CD4-positive, alpha-beta T cell treated with Interleukin-6 for 4 hours (primary cell): ENCODE measurements at places on chromosomes 12 and 14.

DNA sequence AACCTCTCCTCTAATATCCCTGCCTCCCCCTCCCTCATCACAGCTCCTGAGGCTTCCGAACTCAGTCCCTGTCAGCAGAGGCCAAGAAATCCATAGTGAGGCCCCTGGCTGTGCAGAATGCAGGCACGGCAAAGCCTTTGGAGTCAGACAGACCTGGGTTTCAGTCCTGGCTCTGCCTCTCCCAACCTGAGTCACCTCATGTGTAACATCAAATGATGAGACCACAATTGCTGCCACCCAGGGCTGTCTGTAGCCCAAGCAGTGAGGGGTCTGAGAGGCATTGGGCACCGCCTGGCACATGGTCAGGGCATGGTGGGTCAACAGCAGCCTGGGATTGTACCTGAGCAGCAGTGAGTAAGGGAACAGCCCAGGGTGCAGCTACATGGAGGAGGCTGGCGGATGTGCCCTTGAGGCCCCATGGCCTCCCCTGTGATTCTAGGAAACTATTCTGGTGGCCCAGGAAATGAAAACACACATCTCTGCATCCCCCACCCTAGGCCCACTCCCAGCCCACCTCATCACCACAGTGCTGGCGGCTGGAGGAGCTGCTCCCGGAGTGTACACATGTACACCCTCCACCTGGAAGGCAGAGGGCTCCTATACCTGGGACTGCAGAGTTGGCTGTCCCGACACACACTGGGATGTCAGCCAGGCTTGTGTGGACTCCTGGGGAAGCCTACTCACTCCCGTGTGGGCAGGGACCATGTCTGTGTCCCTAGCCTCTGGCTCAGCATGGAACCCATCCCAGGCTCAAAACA is 7.7 kb downstream of the ANKRD33 start:
- DNase-seq, result no peak

DNA sequence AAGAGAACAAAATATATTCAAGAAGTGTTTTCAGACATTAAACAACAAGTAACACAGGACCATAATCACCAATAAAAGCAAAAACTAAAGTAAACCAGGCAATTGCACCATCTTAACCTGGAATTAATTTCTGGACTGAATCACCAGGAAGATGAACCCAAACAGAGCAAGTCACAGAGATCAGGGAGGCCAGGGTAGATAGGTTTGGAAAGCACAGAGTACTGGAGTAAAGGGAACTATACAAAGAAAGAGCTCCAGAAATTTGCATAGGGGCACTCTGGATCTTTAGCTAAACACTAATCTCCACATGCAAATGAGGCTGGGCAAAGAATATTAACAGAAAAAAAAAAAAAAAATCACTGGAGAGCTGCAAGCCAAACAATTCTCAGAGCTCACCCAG is 84.7 kb downstream of the NUAK1 start:
- no peak for DNase-seq

- no peak for DNase-seq
These were observed 54.9 kb upstream of the DIO3 start for GRCh38 chr14:101506211-101506925.

DNA sequence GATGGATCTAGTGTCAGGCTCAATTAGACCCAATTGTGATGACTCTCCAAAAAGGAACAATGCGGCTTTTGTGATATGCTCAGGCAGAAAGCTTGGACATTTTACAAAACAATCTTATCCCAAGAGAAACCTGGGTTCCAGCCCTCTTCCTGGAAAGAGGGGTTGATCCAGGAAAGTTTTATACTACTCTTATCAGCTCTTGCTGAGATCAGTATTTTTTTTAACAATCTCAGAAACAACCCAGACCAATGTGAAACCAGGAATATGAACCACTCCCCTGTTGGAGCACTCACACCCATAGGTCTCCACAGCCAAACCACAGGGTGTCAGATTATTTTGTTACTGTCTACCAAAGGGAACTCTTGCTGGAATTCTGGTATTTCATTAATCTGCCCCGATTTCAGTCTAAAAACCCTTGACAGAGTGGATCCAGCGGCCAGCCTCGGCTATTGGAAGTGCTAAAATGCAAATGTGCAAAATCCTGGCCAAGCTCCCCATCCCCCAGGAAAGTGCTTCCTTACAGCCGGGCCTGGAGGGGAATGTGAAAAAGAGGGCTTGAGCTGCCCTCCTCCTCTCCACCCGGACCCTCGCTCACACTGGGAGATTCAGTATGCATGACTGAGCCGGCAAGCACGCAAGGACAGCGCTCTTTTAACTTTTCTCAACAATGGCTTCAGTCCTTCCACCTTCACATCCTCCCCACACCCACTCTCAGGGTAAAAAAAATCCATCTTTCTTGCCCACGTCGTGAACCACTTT is 4.0 kb downstream of the FBXL14 start:
- no peak for DNase-seq

DNA sequence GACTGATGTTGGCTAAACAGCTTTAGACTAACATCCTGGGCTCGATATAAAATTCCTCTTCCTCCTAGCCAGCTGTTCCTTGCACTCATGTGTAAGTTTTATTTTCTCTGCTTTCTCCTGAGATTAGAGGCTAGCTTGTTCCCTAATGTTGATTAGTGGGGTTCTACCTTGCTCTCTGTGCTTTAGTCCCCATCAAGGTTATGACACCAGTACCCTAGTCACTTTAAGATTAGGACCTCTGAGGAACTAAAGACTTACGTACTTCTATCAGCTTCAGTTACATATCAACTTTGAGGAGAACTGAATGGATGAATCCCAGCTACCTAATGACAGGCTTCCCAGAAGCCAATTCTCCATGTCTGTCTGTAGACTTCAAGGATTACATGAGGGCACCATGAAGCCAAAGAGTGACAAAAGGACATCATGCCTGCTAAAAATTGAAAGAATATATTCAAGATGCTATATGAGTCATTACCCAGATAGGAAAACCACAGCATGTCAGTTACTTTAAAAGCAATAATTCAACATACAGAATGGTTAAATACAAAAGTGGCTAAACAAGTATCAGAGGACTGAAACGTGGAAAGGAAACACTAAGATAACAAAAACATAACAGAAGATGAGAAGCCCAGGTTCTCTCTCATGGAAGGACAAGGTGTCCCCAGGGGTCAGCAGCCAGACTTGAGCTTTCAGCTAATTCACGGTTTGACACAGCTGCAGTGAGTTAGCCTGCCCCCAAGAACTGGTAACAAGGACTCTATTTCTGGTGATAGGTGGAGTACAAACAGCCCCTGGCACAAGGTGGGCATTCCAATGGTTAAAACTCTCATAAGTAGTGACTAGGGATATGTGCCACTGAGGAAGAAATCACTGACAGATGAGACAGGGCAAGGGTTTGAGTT is 20.4 kb downstream of the ADAM20 start:
- DNase-seq, result no peak

GRCh38 chr12:69066492-69067373 is 133.8 kb upstream of the CPM start:
- no peak for DNase-seq

- no peak for DNase-seq
These were observed 187.1 kb upstream of the CCND2 start for GRCh38 chr12:4086481-4086880.

DNA sequence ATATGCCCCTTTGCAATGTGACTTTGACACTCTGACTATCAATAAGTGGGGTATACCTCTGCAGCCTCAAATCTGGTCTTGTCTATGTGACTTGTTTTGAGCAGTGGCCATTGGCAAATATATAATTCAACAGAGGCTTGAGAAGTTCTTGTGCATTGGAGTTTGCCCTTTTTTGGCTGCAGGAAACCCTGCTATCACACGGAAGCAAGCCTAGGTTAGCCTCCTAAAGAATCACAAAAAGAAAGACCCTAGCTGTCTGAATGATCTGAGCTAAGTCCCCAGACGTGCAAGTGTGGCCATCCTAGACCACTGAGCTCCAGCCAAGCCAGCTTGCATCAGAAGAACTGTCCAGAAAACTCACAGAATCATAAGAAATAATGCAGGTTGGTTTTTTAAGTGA is 31.8 kb upstream of the PARP11 start:
- peak; percentile 32 for DNase-seq

GRCh38 chr12:108305520-108305919 is 33.6 kb downstream of the CMKLR1 start:
- no peak for DNase-seq

- DNase-seq, result no peak
These were observed 162.0 kb upstream of the TMCC3 start for GRCh38 chr12:94812345-94812744.

DNA sequence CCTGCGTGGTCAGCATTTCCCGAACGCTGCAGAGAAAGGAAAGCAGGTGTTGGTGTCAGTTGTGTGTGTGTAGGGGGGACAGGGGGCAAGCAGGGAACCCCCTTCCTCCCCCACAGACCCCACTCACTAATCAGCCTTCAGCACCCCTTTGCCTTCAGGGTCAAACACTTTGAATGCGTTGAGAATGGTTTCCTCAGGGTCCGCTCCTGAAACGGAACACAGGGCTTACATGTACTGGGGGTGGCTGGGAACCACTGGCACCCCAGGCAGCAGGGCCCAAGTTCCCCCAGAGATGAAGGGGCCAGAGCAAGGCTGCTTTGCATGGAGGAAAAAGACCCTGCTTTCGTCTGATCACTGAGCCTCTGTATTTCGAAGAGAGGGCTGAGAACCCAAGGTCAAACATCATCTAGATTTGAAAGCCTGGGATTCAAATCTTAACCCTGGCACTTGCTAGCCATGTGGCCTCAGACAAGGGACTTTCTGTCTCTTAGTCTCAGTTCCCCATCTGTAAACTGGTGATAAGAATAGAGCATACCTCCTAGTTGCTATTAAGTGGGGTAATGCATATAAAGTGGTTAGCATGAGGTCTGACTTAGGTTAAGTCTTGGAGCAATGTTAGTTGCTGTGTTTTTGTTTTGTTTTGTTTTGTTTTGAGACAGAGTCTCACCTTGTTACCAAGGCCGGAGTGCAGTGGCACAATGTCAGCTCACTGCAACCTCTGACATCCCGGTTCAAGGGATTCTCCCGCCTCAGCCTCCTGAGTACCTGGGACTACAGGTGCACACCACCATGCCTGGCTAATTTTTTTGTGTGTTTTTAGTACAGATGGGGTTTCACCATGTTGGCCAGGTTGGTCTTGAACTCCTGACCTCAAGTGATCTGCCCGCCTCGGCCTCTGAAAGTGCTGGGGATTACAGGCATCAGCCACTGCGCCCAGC is 7.0 kb downstream of the MYL2 start:
- DNase-seq, result no peak

DNA sequence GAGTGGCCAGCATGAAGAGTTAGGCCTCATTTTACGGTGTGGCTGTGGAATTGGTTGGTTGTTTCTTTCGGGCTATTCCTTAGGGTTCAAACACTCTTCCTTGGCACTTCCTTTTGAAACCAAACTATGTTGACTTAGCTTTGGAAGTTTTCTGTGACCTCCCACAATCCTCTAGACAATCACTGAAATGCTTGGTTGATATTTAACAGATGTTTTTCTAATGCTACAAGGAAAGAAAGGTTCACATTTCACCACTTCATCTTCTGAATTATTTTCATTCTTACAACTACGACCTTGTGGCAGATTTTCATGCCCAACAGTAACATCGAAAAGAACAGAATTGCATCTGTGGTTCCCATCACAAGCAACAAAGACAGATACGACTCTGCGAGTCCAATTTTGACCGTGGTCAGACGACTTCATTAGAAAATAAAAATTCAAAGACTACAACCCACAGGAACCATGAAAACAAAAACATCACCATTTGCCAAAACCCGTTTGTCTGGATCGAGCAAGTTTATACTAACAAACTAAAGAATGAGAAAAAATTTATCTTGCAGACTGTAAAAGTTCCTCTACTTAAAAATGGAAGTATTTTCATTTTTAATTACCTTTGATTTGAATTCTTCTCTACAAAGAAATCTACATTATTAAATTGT is 16.9 kb downstream of the PRKAB1 start:
- DNase-seq, result no peak

DNA sequence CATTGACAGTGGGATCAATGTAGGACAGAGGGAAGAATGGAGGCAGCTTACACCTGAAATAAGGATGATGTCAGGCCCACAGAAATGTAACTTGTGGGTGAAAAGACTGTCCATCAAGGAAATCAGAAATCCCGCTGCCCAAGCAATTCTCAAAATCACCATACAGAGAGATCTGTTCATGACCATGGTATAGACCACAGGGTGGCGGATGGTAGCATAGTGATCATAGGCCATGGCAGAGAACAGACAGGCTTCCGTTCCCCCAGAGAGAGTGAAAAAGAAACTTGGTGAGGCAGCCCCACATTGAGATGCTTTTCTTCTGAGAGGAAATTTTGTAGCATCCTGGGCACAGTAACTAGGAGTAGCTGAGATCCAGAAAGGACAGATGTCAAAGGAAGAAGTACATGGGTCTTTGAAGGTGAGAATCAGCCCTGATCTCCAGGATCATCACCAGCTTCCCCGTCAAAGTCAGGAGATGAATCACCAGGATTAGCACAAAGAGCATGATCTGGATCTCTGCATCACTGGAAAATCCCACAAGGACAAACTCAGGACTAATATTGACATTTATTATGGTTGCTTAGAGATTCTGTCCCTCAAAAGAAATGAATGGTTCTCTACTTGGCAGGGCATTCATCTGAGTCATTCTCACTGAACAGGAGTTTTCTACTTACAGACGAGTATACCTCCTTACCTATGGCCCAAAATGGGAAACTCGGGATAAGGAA is 5.5 kb upstream of the ZNF641 start:
- DNase-seq, result no peak

GRCh38 chr12:129540249-129540648 is 363.6 kb downstream of the TMEM132D start:
- DNase-seq, result no peak

- no peak for DNase-seq
These were observed 9.8 kb upstream of the SSTR1 start for GRCh38 chr14:38197784-38198335.

- no peak for DNase-seq
These were observed 28.3 kb downstream of the DYNC1H1 start for GRCh38 chr14:101992708-101993107.

DNA sequence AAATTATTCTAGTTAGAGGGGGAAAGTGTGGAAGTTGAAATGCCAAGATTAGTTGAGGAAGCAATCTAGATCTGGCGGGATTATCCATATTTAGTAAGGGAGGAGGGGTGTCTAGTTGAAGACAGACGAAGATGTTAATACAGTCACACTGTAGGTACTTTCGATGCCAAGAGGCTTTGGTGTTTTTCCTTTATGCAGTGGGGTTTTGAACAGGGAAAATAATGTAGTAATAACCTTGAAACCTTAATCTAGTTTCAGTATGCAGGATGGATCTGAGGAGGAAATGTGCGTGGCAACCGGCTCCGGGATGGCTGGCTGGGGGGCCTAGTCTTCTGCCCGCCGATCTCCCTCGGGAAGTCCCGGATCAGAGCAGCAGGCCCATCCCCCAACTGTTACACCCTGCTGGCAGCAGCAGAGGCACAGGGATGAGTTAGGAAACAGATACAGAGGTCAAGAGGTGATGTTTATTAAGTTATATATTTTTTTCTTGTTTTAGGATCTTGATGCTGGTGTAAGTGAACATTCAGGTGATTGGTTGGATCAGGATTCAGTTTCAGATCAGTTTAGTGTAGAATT is 27.4 kb downstream of the MDM2 start:
- no peak for DNase-seq

GRCh38 chr12:28893365-28893764 is 255.7 kb upstream of the FAR2 start:
- DNase-seq, result no peak

- no peak for DNase-seq
These were observed 367.0 kb upstream of the ATP2B1 start for GRCh38 chr12:90075685-90076084.

- no peak for DNase-seq
These were observed 30.1 kb downstream of the LRFN5 start for GRCh38 chr14:41636492-41637392.

GRCh38 chr14:63940387-63940786 is 87.6 kb downstream of the SYNE2 start:
- DNase-seq, result peak; percentile 35
